Stimulated activated CD8-positive, alpha-beta memory T cell treated with anti-CD3 and anti-CD28 coated beads, Interleukin-4, amount 100 ng/mL, for 1 hour (primary cell): ENCODE measurements at places on chromosomes 12 and 14.

- DNase-seq: no peak
These were observed 13.9 kb downstream of the NKX2-1 start for GRCh38 chr14:36505892-36506731.

- DNase-seq: no peak
These were observed 58.1 kb upstream of the PLEKHG3 start for GRCh38 chr14:64646103-64646502.

DNA sequence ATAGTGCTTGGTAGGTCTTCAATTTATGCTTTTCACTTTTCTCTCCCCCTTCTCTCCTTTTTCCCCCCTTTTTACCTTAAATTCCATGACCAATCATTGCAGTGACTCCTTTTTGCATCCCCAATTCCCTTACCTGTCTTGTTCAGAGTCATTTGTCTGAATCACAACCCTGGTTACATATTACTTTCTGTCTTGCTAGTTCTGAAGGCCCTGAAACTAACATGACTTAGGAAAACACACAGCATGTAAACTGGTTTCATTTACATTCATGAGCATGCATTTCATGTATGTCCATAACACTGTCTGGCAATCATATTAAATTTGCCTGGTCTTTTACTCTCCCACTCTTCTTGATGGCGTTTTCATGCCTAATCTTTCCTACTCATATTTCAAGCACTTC, 20.3 kb upstream of the FOXG1 start:
- DNase-seq: no peak

DNA sequence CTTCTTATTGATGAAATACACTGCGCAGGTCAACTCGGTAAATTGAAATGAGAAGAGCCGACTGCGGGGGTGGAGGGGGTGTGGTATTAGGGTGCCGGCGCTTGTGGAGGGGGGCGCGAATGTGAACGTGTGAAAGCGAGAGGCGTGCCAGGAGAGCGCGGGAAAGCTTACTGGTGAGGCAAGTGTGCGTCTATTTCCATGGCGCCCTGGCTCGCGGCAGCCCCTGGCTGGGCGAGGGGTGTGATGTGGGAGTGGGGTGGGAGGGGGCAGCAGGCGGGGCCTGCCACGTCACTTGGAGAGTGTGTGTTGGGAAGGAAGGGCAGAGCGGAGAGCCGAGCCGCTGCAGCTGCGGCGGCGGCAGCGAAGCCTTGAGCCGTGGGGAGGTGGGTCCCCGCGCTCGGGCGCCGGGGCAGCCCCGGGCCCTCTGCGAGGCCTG, 88.8 kb downstream of the GALNT8 start:
- DNase-seq: no peak

GRCh38 chr12:115932066-115932465, 345.4 kb downstream of the MED13L start:
- no peak for DNase-seq

DNA sequence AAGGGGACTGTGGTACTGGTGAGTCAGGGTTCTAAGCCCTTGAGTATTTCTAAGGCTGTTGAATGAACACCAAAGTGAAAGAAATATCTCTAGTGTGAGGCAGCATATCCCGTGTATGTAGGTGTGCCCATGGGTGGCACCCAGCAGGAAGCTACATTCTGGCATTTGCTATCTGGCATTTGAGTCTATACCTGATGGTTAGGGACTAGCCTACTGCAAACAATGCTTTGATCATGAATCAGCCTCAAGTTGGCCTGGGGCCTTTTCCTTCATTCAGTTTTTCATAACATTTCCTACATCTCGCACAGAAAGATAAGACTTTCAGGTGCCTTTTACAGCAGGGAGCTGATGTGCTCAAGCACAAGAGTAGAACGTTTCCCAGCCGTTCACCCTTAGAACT, 85.7 kb upstream of the E2F7 start:
- no peak for DNase-seq

- DNase-seq: no peak
These were observed 79.3 kb downstream of the UNC79 start for GRCh38 chr14:93510056-93510455.

DNA sequence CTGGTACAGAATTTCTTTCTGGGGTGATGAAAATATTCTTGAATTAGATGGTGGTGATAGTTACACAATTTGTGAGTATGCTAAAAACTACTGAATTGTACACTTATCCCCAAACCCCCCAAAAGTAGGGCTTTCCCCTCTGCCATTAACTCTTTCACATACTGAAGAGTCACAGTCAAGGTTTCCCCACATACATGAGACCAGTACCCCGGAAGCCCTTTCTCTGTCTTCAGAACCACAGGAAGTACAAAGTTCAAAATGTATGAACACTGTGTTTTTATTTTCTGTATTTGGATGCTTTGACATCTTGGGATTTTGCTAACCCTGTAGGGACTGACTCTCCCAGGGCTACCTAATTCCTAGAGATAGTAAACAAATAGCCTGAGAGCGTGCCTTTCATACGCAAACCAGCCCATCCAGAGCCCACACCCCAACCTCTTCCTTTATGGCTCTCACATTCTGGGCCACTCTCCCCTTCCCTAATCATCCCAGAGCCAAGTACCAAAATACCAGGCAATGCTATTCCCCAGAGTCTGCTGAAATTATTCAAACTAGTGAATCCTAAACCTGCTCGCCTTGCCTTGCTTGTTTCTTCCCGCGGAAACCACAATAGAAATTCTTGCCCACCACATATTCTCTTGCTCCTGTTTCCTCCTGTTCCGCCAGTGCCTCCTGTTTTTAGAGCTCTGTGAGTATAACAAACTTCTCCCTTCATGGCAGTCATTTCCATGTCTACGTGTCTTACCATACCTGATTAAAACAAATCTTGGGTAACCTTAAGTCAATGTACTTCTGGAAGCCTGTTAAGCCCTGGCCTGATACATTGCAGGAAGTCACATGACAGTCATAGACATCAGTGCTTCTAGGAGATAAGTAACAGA, 524.8 kb downstream of the FUT8 start:
- no peak for DNase-seq

DNA sequence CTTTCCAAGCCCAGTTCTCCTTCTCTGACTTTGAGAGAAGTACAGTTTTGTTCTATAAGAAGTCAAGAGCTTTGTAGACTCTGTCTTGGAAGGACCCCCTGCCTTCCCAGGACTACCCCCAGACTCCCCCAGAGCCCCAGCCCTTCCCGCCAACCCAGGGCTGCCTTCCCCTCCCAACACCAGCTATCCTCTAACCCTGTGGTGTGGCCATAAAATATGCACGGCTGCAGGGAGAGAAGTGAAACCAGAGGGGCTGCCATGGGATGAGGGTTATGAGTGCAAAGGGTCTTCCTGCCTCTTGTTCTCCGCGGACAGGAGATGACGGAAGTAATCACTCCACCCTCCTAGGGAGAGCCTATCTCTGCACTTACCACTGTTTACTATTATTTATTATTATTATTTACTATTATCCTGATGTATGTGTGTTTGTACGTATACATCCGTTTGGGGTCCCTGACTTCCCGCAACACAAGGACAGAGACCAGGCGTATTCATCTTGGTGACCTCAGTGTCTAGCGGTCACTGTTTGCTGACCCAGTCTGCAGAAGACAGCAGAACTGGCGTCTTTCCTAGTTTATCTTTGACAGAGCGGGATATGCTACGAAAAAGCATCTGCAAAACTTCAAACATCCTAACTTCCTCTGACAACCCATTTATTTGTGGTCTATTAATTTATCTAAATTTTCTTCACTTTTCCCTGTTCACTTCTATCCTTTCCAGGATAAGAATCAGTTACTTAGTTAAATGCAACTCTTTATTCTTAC, 3.5 kb upstream of the SCNN1A start:
- DNase-seq: no peak

GRCh38 chr14:67232621-67233020, 8.6 kb upstream of the PALS1 start:
- no peak for DNase-seq

DNA sequence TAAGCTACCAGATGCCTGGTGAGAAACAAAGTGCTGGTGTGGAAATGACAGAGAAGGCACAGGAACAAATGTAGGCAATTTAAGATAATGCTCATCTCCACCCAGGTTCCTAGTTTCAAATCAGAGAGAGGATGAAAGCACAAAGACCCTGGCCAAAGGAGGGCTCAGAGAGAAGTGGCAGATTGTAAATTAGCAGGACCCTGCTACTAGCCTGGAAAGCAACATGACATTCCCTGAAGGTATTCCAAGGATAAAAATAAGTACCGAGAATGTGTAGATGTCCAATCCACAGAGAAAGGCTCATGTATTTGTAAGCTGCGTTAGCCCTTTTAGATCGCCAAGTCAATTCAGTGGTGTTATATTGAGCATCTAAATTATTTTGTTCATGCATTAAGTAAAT, 324.0 kb downstream of the TMEM117 start:
- no peak for DNase-seq

DNA sequence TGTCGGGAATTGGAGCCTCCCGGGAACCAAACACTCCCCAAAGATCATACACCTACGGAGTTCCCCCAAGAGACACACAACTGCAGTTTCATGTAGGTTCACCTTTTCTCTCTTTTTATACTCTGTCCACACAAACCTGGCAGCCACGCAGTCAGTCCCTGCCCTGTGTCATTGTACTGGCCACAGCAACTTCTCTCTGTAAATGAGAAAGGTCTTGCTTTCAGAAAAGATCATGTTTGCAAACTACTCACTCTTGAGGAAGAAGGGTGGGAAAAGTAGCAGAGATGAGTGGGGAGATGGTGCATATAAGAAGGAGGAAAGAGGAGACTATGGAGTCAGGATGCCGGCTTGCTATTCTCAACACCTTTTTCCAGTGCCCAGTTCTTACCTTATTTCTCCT, 10.4 kb downstream of the ANG start:
- no peak for DNase-seq
